OCI-M1 (cell line): ENCODE measurements at places on chromosomes 5 and 9.

GRCh38 chr5:113236536-113237288 lies 198.1 kb downstream of the TSSK1B start:
- DNase-seq, result no peak

- no peak for DNase-seq
These were observed 81.6 kb downstream of the RGS7BP start for GRCh38 chr5:64587370-64587769.

- DNase-seq, result peak; percentile 40
These were observed 63.6 kb upstream of the SLC28A3 start for GRCh38 chr9:84404095-84404686.

- DNase-seq, result peak; percentile 14
These were observed 101.8 kb upstream of the TAF11L2 start for GRCh38 chr5:17396247-17396646.

DNA sequence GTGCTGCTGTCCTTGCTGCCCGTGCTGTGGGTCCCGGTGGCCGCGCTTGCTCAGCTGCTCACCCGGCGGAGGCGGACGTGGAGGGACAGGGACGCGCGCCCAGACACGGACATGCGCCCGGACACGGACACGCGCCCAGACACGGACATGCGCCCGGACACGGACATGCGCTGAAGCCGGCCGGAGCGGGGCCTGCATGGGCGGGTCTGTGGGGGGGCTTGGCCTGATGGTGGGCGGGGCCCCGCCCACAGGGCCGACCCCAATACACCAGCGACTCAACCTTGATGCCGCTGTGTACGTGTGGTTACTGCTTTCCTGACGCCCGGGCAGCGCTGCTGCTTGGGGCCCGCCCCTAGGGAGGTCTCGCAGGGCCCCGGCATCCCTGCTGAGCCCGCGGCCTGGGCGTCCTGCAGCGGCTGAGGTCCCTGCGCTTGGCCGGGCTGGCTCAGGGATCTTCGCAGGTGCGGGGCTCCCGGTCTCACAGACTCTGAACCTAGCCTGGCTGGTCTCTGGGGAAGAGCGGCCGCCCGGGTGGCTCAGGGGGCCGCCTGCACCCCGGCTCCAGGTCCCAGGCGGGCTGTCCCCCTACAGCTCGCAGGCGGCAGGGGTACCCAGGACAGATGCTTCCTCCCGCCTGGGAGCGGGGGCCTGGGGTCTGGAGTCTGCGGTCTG lies 20.9 kb downstream of the SLC6A18 start:
- no peak for DNase-seq

- no peak for DNase-seq
These were observed 54.0 kb downstream of the PAPPA start for GRCh38 chr9:116207371-116208111.

DNA sequence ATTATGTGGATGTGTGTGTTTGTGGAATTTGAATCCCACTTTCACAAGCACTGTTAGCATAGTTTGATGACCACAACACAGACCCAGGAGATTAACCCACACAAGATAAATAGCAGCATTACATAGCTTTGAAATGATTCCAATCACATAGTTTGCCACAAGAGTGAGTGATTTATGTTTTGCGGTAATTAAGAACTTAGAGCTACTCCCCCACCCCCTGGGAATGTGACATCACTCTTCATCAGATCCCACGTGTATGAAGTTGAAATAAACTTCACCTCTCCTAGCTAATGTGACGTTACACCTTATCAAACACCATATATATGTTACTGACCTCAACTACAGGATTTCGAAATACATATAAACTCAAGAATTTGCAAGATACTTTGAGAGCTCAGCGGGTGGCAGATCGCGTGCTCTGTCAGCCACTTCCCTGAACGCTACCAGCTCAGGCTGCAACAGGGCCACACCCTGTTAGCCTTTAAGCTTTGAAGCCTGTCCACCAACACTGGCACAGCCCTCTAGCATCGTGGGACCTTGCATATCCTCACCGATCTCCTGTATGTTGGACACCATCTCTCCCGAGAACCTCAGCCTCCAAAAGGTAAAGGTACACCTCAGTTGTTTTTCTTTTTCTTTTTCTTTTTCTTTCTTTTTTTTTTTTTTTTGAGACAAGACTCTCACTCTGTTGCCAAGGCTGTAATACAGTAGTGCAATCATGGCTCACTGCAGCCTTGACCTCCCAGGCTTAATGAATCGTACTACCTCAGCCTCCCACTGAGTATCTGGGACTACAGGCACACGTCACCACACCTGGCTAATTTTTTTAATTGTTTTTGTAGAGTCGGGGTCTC lies 1.7 kb upstream of the AGTPBP1 start:
- peak; percentile 94 for DNase-seq

- DNase-seq, result peak; percentile 57
These were observed 682 bp downstream of the DHX29 start for GRCh38 chr5:55306641-55307382.

DNA sequence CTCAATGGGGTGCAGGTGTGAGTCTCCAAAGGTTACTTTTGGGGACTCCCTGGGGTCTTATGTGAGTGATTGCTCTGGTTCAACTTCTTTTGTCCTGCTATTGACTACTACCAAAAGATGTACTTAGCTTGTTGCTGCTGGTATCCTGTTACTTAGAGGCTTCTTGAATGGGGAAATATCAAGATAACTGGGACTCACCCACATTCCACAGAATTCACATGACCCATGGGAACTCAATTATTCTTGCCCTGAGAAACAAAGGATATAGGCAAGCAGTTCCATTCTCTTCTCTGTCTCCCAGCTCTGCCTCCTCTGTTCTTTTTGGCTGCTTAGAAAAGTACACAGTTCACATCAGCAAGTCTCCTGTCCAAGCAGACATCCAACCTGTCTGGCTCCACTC lies 105.9 kb downstream of the UNC13B start:
- no peak for DNase-seq

DNA sequence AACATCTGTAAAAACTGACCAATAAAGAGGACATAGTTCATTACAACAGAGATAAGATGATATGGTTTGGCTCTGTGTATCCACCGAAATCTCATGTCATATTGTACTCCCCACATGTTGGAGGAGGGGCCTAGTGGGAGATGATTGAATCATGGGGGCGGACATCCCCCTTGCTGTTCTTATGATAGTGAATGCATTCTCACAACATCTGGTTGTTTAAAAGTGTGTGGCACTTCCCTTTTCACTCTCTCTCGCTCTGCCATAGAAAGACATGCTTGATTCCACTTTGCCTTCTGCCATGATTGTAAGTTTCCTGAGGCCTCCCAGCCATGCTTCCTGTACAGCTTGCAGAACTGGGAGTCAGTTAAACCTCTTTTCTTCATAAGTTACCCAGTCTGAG lies 292.8 kb downstream of the SLF1 start:
- DNase-seq, result peak; percentile 60

DNA sequence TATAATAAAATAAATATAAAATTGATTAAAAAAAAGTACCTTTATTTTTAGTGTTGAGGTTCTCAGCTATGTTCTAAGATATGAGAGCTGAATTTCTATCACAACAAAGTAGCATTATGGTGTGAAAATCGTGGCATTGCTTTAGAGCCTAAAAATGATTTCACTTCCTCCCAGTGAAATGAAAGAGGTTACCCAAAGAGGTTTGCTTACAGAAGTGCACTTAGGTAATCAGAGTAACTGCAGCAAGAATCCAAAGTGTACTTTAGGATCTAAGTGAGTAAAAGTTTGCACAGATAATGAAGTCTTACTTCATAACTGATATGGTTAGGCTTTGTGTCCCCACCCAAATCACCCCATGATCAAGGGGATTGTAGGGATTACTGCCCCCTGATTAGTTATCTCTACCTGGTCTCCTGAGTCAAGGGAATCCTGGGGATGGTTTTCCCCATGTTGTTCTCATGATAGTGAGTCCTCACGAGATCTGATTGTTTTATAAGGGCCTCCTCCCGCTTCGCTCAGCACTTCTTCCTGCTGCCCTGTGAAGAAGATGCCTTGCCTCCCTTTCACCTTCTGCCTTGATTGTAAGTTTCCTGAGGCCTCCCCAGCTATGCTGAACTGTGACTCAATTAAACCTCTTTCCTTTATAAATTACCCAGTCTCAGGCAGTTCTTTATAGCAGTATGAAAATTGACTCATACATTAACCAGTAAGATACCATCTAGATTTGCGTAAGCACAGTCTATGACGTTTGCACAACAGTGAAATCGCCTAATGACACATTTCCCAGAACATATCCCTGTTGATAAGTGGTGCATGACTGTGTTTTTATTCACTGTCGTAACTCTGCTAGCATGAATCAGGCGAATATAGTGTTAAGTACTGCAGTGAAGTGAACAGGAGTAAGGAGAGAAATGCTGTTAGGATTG lies 40.3 kb upstream of the LRRC70 start:
- peak; percentile 86 for DNase-seq

GRCh38 chr5:81749561-81750307 lies 1.2 kb downstream of the SSBP2 start:
- DNase-seq, result peak; percentile 45

DNA sequence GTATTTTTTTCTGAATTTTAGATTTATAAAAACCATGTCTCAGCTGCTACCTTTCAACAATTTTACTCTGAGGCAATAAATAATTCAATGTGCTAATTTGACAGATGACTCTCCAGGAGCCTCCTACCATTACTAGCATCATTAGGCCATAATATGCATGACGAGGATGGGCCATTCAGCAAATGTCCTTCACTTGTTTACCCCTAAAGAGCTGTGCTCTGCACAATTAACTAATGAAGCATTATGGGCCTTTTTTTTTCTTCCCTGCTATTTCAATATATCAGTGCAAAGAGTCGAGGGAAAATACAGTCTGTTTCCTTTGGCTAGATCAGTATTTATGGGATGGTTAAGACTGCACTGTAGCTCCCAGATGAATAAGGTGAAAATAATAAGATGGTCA lies 627.2 kb downstream of the ISL1 start:
- no peak for DNase-seq

DNA sequence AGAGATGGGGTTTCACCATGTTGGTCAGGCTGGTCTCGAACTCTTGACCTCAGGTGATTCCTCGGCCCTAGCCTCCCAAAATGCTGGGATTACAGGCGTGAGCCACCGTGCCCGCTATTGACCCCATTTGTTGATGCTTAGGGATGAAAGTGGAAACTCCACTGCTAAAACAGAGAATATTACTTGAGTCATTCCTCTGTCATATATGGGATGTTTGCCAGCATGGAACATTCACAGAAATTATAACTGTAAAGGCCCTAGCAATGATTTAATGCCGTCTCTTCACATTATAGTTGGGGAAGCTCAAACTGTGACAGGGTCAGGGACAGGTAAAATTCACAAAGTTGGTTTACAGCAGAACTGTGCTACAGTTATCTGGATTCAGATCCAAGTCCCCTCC lies 94.5 kb downstream of the TMC1 start:
- no peak for DNase-seq

DNA sequence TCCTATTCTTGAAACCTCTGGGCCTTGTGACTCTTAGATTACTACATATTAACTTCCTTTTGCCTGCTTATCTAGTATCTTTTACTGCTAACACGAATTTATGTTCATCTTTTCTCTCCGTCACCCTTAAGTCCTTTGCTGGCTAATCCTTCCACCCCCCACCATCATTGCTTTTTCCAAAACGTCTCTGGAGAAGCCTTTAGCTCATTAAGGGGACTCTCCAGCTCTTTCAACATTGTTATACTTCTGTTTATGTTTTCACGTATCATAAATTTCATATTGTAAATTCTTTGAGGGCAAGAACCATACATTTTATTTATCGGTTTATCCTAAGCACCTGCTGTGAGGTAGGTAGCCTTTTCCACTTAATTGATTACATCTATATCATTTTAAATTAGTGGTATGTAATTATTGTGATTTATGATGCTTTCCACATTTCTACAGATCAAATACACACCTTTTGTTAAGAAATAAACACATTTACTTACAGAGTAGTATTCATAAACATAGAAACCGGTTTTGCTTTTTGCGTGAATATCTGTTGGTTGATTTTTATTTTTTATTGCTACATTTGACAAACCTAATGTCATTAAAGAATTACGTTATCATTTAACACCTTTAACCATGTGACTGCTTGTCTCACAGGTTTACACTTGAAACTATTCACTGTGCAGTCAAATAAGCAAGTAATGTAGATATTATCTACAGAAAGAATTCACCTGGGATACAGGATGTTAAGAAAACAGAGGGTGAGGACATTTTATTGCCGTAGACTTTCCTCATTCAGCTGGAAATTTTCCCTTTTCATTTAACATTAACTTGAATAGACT lies 15.4 kb upstream of the SNX2 start:
- no peak for DNase-seq
